ENCODE measurements at places on chromosomes 12 and 14. TPM values are rescaled to one million over a fixed set of nuclear protein-coding genes. Genes with fewer than 3 reads are reported as not detected.

The BHLHE41 gene
- 1.6 TPM for total RNA-seq

The POU6F1 gene
- 3.0 TPM for total RNA-seq

The AGAP2 gene
- total RNA-seq: under 0.01 TPM

The PRKCH gene
- total RNA-seq: 2.7 TPM
